ENCODE measurements at places on chromosomes 2 and 18. TPM values are rescaled to one million over a fixed set of nuclear protein-coding genes. Genes with fewer than 3 reads are reported as not detected.

Gene LIMS3
- 4.1 TPM for total RNA-seq

Gene ALPP
- not detected for total RNA-seq

Gene SCN7A
- total RNA-seq = 27.7 TPM

Gene SERPINB7
- total RNA-seq = not detected

Measured in Right ventricle myocardium superior (tissue), 1 donor.